A549 treated with GW870086 at 1 μM for 4 hours (cell line): ENCODE measurements at places on chromosomes 6 and 20. TPM values are rescaled to one million over a fixed set of nuclear protein-coding genes. Genes with fewer than 3 reads are reported as not detected.

The PRL gene
- total RNA-seq = not detected in 5 replicates

The RIPPLY2 gene
- total RNA-seq = 0.26 to 1.5 TPM (median 0.58 TPM) in 4 of 5 replicates, not detected in the other

The ARMC2 gene
- total RNA-seq = 1.3 to 2.5 TPM (median 1.9 TPM) in 5 replicates

The ADGRG6 gene
- total RNA-seq = 38.2 to 62.5 TPM (median 55.0 TPM) in 5 replicates

The SPATS1 gene
- total RNA-seq = not detected in 5 replicates

The C20orf204 gene
- total RNA-seq = 0.33 to 0.64 TPM (median 0.57 TPM) in 5 replicates

The GSTA4 gene
- total RNA-seq = 8.0 to 9.8 TPM (median 8.4 TPM) in 5 replicates

The FOXS1 gene
- 0.35 to 1.1 TPM (median 0.64 TPM) in 5 replicates for total RNA-seq

The C6orf52 gene
- total RNA-seq = 1.7 to 2.1 TPM (median 2.1 TPM) in 5 replicates

The XKR7 gene
- 0.01 TPM in 1 of 5 replicates, not detected in the others for total RNA-seq

The ID1 gene
- 385 to 513 TPM (median 425 TPM) in 5 replicates for total RNA-seq

The CAPN11 gene
- 0.09 TPM in 1 of 5 replicates, not detected in the others for total RNA-seq

The IL17F gene
- total RNA-seq = not detected in 5 replicates

The RSPH4A gene
- total RNA-seq = 0.19 to 0.27 TPM (median 0.24 TPM) in 5 replicates

The DAAM2 gene
- 0.06 to 0.08 TPM (median 0.07 TPM) in 3 of 5 replicates, not detected in the others for total RNA-seq

The TTBK1 gene
- 0.03 to 0.11 TPM (median 0.08 TPM) in 5 replicates for total RNA-seq

The RALGAPB gene
- 11.7 to 20.5 TPM (median 17.4 TPM) in 5 replicates for total RNA-seq

The MAPK13 gene
- total RNA-seq = 0.63 to 0.96 TPM (median 0.79 TPM) in 5 replicates

The BPIFB1 gene
- 0.08 to 0.10 TPM in 2 of 5 replicates, not detected in the others for total RNA-seq

The CGA gene
- 0.24 to 0.67 TPM (median 0.48 TPM) in 5 replicates for total RNA-seq

The TRIM15 gene
- not detected in 5 replicates for total RNA-seq

The SFTA2 gene
- not detected in 5 replicates for total RNA-seq

The SYNGAP1 gene
- total RNA-seq = 3.6 to 4.7 TPM (median 3.9 TPM) in 5 replicates

The PIM1 gene
- 10.1 to 14.5 TPM (median 13.4 TPM) in 5 replicates for total RNA-seq

The LRFN2 gene
- total RNA-seq = not detected in 5 replicates

The PTPRK gene
- 12.1 to 16.2 TPM (median 15.3 TPM) in 5 replicates for total RNA-seq

The PCK1 gene
- total RNA-seq = 0.02 to 0.30 TPM (median 0.07 TPM) in 4 of 5 replicates, not detected in the other

The TRAM2 gene
- 31.4 to 40.3 TPM (median 38.0 TPM) in 5 replicates for total RNA-seq

The KIAA1755 gene
- total RNA-seq = 0.13 to 0.18 TPM (median 0.14 TPM) in 4 of 5 replicates, not detected in the other

The CCN2 gene
- total RNA-seq = 57.9 to 92.2 TPM (median 70.8 TPM) in 5 replicates

The BPIFA1 gene
- total RNA-seq = not detected in 5 replicates
